D341Med (cell line): ENCODE measurements at places on chromosomes 6 and 20.

GRCh38 chr6:80077067-80077466, 29.4 kb upstream of the BCKDHB start:
- DNase-seq: no peak

DNA sequence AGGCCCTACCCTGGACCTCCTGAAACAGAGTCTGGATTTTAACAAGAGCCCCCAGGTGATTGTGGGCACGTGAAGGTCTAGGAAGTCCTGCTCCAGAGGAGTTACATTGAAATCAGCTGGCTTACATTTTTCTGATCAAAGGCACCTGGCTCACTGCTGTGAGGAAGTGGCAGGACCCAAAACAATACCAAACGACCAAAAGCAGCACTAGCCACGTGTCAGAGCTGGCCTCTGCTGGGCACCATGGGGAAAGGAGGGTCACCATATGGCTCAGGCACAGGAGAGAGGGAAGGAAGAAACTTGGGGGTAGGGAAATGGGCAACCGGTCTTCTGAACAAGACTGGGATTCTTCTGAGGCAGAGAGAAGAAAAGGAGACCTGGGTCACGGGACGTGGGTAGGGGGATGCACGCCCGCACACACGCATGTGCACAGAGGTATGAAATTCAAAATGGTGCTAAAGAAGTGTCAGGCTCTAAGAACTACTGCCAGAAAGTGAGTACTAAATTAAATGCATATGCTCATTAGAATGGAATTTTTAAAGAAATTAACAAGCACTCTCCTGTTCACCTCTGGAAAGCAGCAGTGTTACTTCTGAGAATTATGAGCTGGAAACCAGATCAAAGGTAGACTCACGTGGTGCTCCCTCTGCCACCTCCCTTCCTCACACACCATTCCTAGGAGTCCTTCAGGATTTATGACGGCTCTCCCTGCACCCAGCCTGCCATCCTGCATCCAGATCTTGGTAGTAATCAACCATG, 113.6 kb downstream of the TRERF1 start:
- DNase-seq: no peak

- no peak for DNase-seq
Observed at GRCh38 chr6:108799354-108799717, 48.9 kb upstream of the ARMC2 start.

GRCh38 chr6:156189195-156189594, 588.0 kb upstream of the ARID1B start:
- no peak for DNase-seq

DNA sequence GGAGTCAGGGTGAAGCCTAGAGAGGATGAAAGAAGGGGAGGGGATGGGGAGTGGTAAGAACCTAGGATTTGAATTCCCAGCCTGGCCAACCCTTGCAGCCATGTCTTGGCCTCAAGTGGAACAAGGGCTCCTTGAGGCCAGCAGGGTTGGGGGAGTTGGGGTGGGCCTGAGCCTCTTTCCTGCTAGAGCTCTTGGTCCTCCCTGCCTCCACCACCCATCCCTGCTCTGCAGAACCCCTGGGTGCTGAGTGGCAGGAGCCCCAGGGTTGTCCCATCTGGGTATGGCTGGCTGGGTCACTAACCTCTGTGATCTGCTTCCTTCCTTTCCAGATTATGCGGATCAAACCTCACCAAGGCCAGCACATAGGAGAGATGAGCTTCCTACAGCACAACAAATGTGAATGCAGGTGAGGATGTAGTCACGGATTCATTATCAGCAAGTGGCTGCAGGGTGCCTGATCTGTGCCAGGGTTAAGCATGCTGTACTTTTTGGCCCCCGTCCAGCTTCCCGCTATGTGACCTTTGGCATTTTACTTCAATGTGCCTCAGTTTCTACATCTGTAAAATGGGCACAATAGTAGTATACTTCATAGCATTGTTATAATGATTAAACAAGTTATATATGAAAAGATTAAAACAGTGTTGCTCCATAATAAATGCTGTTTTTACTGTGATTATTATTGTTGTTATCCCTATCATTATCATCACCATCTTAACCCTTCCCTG, 8.3 kb downstream of the VEGFA start:
- DNase-seq: no peak

- DNase-seq: no peak
Observed at GRCh38 chr6:80380566-80380965, 274.1 kb downstream of the BCKDHB start.

DNA sequence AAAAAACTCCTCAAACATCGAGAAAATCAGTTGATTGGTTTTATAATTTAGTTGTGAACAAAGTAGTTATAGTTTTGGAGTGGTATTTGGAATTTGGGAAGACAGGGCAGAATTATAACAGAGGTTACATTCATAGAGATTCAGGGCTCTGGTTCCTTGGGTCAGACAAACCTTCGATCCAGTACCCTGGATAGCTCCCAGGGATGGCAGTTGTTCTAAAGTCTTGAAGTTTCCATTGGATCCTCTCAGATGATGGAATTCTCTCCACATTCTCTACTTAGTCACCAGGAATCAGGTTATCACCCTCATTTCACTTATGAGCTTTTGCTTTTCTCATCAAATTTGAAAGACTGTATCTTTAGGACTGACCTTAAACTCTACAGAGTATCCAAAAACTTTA, 285.1 kb downstream of the CENPW start:
- no peak for DNase-seq

DNA sequence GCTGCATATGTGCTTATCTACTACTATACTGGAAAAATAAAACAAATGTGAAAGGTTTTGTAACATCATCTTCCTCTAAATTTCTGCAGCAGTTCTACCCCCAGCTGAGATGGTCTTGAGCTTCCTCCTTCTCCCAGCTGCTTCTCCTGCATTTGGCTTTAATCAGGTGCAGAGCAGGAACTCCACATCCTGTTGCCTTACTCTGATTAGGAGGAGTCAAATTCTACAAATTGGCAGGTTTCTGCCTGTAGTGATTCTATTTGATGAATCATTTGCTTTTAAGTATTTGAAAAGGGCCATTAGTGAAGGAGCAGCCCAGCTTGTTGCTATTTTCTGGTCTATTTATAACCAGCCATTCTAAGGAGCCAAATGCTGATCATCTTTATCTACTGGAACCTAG, 224.5 kb downstream of the GMDS start:
- no peak for DNase-seq

DNA sequence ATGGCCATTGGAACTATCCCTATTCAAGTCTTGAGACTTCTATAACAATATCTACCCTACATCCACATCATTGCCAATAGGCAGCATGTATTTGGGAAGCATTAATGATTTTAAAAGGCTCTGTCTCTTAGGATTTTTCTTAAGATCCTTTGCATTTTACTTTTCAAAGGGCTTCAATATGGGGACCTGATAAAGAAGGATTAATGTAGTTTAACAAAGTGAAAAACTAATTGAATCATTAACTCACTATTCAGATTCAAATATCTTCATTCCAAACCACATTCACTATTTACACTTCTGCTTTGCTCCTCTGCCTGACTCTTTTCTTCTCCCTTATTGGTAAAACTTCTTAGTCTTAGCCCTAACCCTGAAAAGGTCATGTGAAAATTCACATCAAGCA, 333.0 kb downstream of the EPHA7 start:
- no peak for DNase-seq

DNA sequence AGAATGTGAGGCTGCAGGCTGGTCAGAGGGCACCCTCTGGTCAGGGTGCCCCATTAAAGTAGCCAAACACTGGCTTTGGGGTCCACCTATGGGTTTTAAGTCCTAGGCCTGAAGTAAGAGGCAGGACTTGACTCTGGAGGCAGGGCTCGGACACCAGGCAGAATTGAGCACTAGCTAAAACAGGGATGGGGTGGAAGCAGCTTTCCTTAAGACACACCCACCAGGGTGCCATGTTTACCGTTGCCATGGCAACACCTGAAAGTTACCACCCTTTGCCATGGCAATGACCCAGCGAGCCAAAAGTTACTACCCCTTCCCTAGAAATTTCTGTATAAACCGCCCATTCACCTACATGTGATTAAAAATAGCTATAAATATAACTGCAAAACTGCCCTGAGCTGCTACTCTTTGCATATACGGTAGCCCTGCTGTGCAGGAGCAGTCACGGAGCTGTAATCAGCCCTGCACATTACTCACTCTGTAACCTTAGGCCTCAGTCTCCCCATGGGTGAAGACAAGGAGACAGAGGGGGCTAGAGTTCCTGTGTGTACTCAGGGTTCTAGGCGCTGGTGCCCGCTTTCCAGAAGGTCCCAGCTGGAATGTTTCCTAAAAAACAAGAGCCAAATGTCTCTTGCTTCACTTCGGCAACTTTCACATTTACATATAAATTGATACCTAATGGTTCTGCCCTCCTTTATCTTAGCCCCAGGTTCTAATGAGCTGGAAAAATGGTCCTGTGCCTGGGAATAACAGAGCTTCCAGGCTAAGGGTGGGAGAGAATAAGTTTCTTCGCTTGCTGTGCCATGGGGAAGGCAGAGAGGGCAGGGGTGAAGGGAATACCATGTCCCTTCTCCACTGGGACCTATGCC, 27.2 kb upstream of the SRSF6 start:
- DNase-seq: no peak

DNA sequence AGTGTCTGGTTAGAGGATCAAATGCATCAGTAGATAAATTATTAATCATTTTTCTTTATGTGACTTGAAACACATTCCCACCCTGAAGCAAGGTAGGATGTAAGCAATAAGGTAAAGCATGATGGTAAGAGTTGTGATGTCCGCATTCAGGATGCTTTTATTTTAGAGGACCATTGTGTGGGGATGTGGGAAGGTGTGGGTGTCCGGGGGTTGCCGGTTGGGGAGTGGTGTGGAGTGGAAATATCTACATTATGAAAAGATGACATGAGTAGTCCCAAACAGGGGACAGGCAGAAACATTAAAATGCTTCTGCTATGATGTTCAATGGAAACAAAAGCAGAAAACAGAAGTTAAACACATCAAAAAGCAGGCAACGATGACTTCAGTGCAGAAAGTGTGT, 215.4 kb downstream of the HIVEP2 start:
- no peak for DNase-seq

DNA sequence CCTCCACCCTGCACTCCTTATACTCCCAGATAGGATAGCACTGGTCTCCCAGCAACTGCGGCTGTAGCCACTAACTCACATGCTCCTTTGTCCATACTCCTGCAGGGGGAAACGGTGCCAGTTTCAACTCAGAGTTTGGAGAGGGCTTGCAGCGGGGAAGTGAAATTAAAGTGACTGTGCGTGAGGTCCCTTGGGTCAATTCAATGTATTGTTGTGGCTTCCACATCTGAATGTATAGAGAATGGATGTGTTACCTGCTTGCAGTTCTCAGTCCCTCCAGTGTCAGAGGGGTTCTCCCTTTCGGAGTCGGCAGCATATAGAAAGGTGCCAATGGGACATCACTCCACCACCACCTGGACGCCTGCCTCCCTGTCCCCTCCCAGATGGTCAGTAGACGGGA, 93.6 kb upstream of the CNKSR3 start:
- DNase-seq: no peak

GRCh38 chr6:82957171-82957867, 108.3 kb downstream of the UBE3D start:
- DNase-seq: no peak

DNA sequence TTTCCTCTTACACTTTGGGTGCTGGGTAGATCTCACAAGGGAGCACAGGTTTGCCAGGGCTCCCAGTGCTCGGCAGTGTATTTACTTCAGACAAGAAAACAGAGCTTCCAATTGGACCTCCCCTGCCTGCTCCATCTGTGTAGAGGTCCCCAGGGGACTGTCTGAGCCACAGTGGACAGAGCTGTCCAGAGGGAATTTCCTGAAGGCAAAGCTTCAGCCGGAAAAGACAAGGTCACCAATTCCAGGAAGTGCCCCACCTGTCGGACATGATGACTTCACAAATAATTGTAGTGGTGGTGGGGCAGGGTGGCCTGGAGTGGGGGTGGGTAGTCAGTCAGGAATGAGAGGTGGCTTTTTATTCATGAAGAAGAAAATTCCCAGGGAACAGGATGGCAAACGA, 18.6 kb downstream of the ADGRF5 start:
- no peak for DNase-seq

- DNase-seq: no peak
Observed at GRCh38 chr20:33681728-33682353, 4.3 kb downstream of the E2F1 start.

DNA sequence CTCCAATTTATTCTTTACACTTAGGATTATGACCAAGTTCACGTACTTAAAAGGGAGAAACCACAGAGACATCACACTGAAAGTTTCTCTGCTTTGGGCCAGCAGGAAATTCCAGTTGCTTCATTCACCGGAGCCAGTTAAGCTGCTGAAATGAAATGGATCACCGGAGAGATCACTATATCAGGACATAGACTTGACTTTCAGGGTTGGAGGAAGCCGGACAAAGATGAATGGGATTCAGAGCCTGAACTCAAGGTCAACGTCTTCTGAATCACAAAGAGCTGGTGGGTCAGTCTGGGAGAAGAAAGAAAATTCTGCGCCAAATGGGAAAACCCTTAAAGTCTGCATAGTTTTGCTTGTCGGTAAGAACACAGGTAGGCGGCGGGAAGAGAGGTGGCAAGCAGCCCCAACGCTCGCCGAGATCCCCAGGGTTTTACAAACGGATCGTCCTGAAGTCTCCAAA, 81.9 kb upstream of the CCDC28A start:
- no peak for DNase-seq

- DNase-seq: no peak
Observed at GRCh38 chr6:15089569-15090144, 156.2 kb upstream of the JARID2 start.

GRCh38 chr6:155448668-155449449, 6.8 kb downstream of the NOX3 start:
- no peak for DNase-seq

- DNase-seq: no peak
Observed at GRCh38 chr6:53322188-53323029, 26.3 kb downstream of the ELOVL5 start.

DNA sequence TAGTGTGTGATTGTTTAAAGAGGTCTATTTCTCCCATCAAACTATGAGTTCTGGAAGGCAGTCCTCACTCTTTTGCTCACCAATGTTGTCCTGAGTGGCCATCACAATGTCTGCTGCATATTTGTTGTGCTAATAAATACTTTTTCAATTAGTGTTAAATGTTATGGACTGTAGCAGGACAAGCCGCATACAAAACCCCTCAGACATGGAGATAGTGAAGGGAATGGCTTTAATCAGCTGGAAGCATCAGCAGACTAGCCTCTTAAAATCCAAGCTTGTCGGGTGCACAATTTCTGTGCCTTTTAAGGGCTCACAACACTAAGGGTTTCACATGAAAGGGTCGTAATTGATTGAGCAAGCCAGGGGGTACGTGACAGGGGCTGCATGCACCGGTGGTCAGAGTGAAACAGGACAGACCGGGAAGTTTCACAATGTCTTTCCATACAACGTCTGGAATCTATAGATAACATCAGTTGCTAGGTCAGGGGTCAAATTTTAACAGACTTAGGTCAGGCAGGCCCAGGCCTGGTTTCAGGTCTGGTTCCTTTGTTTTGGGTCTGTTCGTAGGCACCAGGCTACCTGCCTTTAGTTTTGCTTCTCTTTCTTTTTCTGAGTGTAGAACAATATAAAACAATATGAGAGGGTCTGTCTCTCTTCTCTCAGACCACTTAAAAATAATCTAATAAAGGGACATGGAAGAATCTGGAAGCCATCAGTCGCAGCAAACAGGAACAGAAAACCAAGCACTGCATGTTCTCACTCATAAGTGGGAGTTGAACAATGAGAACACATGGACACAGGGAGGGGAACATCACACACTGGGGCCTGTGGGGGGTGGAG, 327.6 kb upstream of the HTR1E start:
- DNase-seq: no peak

GRCh38 chr20:38152175-38152620, 12.9 kb downstream of the TGM2 start:
- DNase-seq: no peak
